Activated T-cell treated with anti-CD3 and anti-CD28 coated beads, Interleukin-2, amount 50 U/mL, for 1 hour (primary cell): ENCODE measurements at places on chromosomes 1 and 21.

DNA sequence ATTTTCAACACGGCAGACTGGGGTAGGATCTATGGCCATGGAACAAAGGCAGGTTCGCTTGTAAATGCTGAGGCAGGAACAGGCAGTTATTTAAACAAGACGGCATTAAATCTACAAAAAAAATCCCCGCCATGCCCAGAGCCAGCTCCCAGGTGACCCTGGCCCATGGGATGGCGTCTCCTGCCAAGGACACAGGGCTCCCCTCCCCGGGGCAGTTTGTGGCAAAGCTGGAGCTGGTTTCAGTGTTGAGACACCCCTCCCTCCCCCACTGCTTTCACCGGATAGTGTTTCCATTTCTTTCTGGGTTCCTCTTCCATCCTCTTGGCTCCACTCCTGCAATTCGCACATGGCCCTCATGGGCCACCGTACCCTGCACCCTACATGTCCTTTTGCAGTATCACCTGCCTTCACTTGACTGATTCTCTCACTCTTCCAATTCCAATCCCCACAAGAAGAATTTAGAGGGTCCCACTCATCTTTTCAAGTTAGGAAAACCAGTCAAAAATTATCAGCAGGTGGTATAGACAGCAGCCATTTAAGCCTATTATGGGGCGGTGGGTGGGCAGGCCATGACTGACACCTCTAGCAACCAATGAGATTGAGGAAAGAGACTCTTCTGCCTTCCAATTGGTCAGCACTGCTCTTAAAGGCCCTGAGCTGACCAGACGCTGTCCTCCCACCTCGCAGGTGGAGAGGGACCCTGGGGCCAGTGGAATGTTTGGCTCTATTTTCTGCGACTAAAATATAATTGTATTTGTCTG, 52.0 kb downstream of the OLIG1 start:
- no peak for DNase-seq

DNA sequence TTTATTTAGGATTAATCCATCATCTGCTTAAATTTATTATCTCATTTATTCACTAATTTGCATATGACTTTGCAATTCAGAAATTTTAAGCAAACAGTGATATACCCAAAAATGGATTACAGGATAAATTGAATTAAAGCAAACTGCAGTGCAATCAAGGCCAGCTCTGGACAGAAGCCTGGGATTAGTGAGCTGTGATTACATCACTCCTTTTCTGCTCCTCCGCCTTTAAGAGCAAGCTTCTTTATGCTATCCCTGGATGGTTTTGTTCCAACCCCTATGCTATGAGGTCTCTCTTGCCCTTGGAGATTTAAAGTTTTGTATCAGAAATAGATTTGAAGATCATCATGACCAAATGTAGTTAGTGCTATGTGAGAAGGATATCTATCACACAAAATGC, 32.6 kb downstream of the GPR52 start:
- DNase-seq: no peak

DNA sequence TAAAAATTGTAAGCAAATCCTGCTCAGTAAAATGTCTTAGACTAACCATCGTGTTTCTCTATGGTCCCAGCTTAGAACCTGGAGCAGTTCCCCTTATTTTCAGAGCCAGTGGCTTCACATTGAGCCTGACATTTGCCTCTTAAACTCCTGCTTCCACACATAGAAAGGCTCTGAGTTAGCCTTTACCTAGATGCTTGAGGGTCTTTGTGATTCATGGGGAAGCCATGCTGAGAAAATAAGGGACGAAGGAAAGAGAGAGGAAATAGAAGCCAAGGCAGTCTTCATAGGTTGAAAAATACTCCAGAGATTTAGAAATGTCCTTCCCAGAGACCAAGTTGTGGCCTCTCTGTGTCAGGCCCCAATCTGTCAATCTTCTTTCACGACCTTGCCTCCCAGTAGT, 16.1 kb upstream of the RBBP5 start:
- no peak for DNase-seq

DNA sequence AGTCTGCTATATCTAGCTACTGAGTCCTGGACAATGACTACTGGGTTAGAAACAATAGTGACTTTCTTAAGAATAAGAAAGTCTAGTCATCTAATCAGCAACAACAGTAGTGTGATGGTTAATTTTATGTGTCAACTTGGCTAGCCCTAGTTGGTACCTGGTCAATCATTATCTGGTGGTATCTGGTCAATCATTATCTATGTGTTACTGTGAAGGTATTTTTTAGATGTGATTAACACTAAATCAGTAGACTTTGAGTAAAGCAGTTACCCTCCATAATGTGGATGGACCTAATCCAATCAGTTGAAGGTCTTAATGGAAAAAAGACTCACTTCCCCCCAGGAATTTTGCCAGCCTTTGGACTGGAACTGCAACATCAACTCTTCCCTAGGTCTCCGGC, 312.6 kb downstream of the SIPA1L2 start:
- no peak for DNase-seq

- DNase-seq: no peak
Observed at GRCh38 chr21:45872902-45873301, 108.7 kb upstream of the COL6A1 start.

- no peak for DNase-seq
Observed at GRCh38 chr21:26965907-26966581, 844 bp downstream of the ADAMTS5 start.
